ENCODE measurements at places on chromosomes 12 and 14. TPM values are rescaled to one million over a fixed set of nuclear protein-coding genes. Genes with fewer than 3 reads are reported as not detected.
A peak's percentile ranks its signal among the peaks of the same experiment; 100 is the strongest.

GRCh38 chr12:69254046-69254445 lies 14.7 kb downstream of the CPSF6 start:
- peak overlapping the region; percentile 18 for H3K27ac ChIP-seq
- H3K36me3 ChIP-seq: peaks cover 39% of the 10 kb centered on the region
- no peaks in the 10 kb centered on the region for H3K4me1 ChIP-seq

Gene INHBE
- total RNA-seq: not detected

DNA sequence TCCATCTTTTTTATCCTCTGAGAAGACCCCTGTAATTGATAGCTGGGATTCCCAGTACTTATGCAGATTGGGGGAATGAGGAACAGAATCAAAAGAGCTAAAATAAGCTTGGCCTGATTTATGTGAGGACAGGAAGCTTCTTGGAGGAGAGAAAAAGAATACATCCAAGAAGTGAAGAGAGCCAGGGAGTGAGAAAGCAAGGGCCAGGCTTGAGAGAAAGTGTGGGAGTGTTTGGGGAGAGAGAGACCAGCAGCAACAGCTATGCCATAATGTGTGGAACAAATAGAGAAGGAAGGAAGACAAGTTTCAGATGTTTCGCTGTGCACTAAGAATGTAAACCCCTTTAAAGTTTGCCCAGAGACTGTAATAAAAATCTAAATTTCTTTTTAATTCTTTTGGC lies 4.0 kb upstream of the CCDC184 start:
- no peaks in the 10 kb centered on the region for H3K36me3 ChIP-seq
- peaks cover 21% of the 10 kb centered on the region for H3K27me3 ChIP-seq
- no peak for DNase-seq

DNA sequence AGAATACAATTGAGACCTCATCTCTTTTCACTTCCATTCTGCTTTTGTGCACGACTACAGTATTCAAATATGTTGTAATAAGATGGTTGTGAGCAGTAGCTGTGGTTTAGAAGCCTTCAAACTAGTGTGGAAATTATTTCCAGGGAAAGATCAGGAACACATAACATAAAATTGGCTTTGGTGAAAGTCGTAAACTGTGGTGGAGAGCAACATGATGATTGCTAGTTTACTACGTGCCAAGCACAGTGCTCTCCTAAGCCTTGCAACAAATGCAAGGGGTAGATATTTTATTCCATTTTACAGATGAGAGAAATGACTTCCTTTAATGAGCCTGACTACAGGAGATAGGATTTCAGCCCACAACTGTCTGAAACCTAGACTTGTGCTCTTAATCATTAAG lies 172.4 kb upstream of the LMNTD1 start:
- no peaks in the 10 kb centered on the region for H3K27me3 ChIP-seq
- H3K4me3 ChIP-seq: no peak overlapping the region
- no peak overlapping the region for H3K27ac ChIP-seq
- DNase-seq: no peak

Gene GNPTAB
- total RNA-seq: 262 TPM

GRCh38 chr12:117046011-117046369 lies 53.2 kb downstream of the TESC start:
- H3K4me3 ChIP-seq: no peak overlapping the region
- no peaks in the 10 kb centered on the region for H3K36me3 ChIP-seq
- no peak for DNase-seq
- H3K4me1 ChIP-seq: peaks cover 19% of the 10 kb centered on the region
- no peak overlapping the region for H3K27ac ChIP-seq
- H3K27me3 ChIP-seq: no peaks in the 10 kb centered on the region

All from natural killer cell (primary cell).